ENCODE measurements at places on chromosomes 4 and X.

DNA sequence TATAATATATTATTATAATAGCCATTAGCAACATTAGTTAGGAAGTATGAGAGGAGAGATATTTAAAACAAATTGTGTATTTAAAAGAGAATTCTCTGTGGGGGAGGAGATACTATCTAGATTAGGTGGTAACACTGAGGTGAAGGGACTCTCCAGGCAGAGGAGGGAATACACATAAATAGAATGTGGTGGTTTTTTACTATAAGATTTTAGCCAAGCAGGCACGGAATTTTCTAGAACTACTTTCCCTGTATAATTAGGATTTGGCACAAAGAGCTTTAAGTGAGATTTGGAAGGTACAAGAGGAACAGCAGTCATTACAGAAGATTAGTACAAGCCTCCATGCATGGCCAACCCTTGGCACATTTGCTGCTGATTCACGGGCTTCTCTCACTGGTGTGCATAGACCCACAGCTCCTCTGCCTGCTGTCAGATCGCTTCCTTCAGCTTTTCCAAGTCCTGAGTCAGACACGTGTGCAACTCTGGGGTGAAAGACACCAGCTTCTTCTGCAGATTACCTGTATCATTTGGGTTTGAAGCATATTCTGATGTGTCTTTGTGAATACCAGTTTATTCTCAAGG, 685.5 kb downstream of the KCTD8 start:
- DNase-seq, result peak; percentile 7

DNA sequence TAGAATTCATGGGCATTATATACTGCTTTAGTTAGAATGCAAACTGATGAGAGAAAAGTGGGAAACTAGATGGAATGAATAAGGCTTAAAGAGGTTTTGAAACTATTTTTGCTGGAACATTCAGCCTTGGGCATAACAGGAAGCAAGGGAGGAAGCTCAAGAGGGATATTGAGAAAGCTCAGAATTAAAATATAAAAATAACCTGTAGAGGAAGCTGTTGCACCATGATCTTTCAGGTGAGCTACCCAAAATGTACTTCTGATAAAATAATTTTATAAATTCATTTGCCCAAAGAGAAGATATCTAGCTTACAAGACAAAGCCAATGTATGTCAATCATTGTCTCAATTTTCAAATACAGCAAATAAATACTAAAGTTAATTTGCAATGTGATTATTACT, 11.3 kb downstream of the GC start:
- DNase-seq, result no peak

DNA sequence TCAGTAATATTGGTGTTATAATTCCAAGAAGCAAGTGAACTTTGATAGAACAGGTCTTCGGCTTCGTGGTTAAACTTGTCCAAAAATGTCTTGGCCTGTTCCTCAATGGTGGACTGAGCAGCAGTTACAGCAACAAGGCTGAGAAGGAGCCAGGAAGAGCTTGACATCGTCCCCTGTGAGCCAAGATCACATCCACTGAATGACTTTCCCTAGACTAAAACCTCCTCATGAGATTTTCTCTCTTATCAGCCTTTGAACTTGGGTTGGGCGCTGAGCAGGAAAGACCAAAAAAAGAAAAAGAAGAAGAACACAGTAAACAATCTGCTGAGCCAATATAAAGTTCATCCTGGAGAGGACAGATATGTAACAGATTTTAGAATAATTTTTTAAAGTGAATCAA, at the start of gene ACE2:
Gene ACE2 (minus strand): TSS at position 216 of the 400 bp plus-strand sequence. CDS start 49 bp downstream, at position 167.
- DNase-seq, result no peak

DNA sequence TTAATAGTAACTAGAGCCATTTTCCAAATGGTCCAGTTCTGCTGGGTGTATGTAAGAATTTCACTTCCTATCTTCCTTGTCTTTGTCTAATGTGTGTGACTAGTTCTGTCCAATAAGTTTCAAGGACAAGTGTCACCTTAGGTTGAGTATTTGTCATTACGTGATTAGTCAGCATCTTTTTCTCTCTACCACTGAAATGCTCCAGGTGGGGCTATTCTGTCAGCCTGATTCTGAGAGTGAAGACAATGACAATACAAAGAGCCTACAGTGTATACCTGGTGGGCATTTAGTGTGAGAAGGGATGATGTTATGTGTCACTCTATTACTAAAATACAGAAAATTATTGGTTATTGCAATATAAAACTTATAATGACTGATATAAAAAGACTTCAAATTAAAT, 876.3 kb downstream of the C4orf33 start:
- no peak for DNase-seq

GRCh38 chr4:45550766-45551366, 573.0 kb downstream of the GABRG1 start:
- no peak for DNase-seq

DNA sequence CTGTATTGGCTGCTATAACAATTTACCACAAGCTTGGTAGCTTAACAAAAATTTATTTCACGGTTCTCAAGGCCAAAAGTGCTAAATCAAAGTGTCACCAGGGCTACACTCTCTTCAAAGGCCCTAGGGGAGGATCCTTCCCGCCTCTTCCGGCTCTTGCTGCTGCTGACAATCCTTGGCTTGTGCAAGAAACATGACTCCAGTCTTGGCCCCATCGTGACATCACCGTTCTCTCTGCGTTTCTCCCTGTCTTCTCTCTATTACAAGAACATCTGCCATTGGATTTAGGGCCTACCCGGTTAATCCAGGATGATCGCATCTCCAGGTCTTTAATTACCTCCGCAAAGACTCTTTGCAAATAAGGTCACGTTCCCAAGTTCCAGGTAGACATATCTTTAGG, 10.4 kb upstream of the CLCN4 start:
- no peak for DNase-seq

- DNase-seq, result no peak
Measured at GRCh38 chrX:119374736-119375135, 24.4 kb upstream of the SLC25A43 start.

DNA sequence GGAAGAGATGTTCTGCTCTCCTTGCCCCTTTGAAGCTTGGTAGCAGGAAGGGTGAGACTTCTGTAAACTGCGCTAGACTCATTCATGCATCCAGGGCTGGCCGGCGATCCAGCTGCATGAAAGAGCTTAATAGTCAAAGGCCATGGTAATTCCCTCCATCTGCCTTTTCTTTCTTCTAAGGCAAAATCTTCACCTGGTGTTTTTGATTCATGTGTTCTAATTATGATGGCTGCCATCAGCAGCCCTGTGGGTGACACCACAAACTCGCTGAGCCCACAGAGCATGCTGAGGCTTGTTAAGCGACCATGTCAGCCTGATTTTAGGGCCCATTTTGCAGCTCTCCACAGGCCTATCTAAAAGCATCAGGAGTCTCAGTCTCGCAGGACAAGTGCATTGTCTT, 450.1 kb upstream of the TENM3 start:
- DNase-seq, result no peak

DNA sequence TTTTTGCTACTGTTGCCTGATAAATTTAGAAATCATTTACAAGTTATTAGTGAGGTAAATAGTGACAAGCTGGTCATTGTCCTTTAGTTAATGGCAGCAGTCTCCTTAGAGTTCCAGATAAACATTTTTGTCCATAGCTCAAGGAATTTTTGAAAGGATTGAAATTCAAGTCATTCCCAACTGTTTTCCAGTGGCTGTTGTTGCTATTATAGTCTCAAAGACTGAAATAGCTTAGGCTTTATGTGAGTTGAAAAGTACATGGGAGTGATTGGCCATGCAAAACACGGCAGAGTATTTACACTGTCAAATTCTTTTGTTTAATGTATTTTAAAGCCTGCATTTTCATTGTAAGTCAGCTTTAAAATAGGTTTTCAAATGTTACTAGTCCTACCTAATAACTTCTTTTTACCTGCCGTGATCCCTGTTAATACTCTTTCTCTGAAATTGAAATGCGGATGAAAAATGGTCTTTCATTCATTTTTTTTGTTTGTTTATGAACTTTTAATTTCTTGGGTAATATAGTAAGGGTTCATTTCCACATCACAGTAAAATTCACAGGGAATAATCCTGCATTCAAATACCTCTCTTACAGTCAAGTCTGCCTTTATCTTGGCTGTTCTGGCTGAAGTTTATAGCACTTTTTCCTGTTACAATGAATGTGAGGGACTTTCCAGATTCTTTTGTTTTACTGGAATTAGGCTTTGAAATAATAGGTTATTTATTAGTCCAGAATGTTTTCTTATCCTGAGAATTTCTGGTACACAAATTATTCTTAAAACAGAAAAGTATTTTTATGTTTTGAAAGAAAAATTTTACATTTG, 85.1 kb downstream of the PDLIM5 start:
- DNase-seq, result no peak

DNA sequence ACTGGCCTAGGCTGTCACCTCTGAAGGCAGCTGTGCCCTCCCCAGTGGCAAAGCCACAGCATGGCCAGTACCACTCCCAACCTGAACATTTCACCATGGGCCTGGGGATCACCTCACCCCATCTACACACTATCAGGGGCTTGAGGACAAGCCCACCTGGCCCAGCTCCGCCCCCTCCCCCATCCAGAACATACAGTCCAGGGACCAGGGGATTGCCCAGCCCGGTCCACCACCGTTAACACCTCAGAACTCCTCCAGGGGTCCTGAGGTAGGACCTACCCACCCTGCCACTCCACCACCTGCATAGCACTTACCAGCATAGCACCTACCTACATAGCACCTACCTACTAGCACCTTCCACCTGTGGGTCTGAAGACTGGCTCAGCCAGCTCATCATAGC, 179.8 kb downstream of the EDA start:
- DNase-seq, result no peak

- no peak for DNase-seq
Measured at GRCh38 chrX:18691431-18691830, 16.0 kb upstream of the PPEF1 start.

DNA sequence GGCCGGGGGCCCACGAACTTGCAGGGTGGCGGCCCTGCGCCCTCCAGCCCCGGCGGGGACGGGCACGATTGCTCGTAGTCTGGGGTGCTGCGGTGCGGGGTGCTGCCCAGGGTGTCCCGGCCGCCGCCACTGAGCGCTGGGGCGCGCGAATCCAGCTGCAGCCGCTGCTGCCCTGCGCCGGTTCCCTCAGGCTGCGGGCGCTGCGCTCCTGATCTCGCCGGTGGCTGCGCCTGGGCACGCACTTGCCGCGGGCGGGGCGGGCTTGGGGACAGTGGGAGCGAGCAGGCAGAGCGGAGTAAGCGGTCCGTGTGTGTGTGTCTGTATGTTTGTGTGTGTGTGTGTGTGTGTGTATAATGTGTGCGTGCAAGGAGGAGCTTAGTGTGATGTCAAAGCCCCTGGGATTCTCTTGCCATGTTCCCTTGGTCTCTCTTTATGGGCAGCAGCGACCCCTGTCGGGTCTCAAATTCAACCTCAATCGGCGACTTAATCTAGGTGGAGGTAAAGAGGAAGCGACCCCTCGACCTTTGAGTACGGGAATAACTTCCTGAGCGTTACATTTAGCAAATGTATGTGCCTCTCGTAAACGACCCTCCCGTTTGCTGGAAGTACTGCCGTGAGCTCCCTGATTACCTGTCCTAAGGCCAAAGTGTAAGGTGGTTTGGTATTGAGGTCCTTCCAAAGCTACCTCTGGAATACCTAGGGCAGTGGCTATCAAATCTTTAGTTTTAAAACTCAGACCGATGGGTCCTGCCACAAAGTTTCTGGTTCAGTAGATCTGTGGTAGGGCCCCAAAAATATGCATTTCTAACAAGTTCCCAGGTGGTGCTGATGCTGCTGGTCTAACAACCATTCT, at the start of gene RNF150:
Gene RNF150 (minus strand): TSS at position 324 of the 853 bp plus-strand sequence.
- peak; percentile 91 for DNase-seq

DNA sequence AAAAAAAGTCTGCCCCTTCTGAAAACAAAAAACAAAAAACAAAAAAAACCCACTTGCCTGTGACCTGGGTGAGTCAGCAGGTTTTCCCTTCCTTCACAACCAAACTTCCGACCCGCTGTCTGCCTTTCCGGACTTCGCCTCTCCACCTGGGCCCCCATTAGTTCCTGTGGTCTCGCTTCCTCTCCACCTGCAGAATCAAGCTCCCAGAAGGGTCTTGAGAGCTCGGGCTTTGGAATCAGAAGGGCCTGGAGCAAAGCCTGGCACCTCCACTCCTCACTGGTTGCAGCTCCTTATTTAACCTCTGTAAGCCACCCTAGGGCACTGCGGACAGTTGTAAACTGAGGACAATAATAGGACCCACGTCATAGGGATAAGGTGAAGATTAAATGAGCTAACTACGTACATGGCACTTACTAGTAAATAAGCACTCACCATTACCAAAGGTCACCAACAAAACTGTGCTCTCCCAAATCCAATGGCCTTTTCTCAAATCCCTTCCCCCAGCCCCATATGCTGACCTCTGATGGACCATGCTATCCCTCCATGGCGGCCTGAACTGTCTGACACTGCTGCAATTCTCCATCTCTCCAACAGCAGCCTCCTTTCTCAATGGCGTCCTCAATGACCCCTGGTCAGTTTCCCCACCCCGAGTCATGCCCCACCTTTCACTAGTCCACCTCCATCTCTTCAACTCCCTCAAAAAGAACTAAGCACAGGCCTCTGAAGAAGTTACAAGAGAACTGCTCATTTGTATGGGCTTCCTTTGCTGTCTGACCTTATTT, 64.2 kb downstream of the IRF2 start:
- DNase-seq, result no peak

GRCh38 chr4:169383724-169384123, 113.0 kb upstream of the SH3RF1 start:
- DNase-seq, result no peak

Data from Ammon's horn (tissue), 1 donor.